T-helper 2 cell treated with Interferon-gamma antibody and Interleukin-4, amounts not matched to agents 5 μg/mL and 100 μg/mL, for 36 hours (primary cell): ENCODE measurements at places on chromosomes 6 and 20.

DNA sequence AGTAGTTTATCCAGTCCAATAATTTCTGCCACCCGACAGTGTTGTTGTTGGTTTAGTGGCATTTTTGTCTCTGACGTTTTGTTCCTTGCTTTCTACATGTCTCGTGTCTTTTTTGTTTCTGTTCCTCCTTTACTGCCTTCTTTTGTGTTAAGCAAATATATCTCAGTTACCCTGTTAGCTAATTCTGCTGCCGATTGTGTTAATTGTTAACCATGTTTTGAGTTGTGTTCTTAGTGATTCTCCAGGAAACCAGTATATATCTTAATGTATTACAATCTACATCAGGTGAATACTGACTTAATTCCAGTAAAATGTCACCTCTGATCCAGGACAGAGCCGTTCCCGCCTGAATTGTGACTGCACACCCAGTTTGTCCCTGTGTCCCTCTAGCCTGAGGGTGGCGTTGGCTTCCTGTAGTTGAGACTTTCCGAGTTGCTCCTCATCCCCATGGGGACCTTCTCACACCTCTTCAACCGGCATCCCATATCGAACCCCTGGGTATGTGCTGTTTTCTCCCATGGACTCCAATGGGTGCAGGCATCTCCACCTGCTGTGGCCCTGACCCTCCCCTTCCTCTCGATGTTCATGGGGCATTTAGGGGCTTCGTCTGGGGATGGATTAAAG is 35.8 kb upstream of the BHLHE23 start:
- DNase-seq: no peak

GRCh38 chr6:16397623-16398022 is 159.2 kb downstream of the GMPR start:
- DNase-seq: no peak

GRCh38 chr6:80005406-80005805 is 957 bp downstream of the TTK start:
- DNase-seq: no peak

DNA sequence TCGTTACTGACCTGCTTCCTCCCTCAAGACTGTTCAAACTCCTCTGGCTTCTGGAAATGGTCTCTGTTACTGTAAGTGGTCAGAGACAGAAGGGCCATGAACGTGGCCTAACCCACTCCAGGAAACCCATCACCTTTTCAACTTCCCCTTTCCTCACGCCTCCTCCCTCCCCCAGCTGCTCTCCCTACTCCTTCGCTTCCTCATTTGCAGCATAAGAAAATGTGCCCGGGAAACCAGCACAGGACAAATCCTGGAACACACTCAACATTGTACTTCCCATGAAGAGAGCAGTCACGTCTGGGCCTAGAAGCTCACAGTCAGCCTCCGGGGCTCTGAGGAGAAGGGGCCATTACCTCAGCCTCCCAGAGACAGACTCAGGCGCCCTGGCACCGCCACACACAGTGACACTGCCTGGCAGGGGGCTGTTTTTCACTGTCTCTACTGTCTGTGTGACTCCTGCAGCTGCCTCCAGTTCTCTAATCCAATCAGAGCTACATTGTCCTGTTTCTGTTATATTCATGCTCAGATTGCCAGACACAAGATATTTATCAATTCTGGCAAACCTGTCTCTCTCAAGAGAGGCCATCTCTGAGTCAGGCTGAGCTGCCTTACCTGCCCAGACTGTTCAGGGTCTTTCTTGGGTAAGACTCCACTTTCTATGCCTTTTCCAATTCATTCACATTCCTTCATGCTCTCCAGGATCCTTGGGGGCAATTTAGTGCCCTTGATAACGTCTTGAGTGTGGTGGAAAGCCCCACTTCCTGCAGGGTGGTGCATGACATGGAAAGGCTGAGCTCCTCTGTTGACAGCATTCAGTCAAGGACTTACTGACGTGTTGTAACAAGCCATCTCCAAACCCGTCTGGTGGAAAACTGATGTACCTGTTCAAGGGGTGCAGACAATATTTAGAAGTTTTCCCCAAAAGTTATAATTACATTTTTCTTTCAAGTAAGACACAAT is 242.2 kb downstream of the HIVEP2 start:
- no peak for DNase-seq

DNA sequence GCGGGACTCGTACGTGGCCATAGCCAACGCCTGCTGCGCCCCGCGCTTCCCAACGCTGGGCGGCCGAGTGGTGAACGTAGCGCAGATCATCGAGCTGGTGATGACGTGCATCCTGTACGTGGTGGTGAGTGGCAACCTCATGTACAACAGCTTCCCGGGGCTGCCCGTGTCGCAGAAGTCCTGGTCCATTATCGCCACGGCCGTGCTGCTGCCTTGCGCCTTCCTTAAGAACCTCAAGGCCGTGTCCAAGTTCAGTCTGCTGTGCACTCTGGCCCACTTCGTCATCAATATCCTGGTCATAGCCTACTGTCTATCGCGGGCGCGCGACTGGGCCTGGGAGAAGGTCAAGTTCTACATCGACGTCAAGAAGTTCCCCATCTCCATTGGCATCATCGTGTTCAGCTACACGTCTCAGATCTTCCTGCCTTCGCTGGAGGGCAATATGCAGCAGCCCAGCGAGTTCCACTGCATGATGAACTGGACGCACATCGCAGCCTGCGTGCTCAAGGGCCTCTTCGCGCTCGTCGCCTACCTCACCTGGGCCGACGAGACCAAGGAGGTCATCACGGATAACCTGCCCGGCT is 3.4 kb downstream of the SLC32A1 start:
- DNase-seq: no peak

DNA sequence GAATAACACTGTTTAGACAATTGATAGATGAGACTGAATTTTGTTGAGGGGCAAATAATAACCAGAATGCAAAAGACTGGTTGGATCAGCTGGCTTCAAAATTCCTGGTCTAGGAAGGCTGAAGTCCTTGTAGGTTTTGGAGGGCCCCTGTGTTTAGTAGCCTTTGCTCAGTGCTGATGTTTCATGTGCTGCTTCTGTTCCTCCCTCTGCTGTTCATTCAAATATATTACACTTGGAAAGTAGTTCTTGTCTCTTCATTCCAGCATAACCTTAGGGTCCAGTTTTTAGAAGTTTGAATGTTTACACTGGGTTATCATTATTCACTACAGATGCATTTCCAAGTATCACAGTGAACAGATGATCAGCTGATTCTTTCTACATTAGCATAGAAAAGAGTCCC is 72.5 kb downstream of the FLRT3 start:
- DNase-seq: no peak

DNA sequence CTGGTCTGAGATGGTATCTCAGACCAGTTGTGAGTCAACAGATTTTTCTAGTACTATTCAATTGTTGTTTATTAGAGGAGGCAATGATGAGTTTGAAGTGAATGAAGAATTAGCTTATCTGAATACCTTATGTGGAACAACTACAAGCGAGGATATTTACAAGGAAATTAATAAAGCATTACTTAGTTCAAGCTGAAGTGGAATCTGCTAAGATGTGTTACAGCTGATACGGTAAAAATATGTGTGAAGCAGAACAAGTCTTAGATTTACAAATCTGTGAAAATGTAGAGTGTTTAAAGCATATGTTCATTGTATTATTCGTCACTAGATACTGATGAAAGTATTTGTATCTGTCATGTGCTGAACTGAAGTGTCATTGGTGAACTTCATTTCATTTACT is 272.4 kb downstream of the CDKAL1 start:
- DNase-seq: no peak
